Liver (tissue), 10 donors: ENCODE measurements at places on chromosomes 2 and 18. TPM values are rescaled to one million over a fixed set of nuclear protein-coding genes. Genes with fewer than 3 reads are reported as not detected.
A peak's percentile ranks its signal among the peaks of the same experiment; 100 is the strongest.

The NCKAP5 gene
- 2.7 TPM for total RNA-seq

DNA sequence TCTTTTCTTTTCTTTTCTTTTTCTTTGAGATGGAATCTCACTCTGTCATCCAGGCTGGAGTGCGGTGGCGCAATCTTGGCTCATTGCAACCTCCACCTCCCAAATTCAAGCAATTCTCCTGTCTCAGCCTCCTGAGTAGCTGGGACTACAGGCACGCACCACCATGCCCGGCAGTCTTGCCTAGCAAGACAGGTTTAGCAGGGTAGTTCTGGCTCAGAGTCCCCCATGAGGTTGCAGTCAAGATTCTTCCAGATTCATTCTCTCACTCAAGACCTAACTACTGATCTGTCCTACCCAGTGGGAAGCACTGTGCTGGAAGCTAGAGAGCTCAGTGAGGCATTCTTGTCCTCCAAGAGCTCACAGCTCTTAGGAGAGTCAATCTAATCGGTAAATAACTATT, 17.6 kb upstream of the ZAP70 start:
- no peaks in the 10 kb centered on the region for H3K4me1 ChIP-seq
- no peak overlapping the region for H3K27ac ChIP-seq
- no peaks in the 10 kb centered on the region for H3K27me3 ChIP-seq
- H3K4me3 ChIP-seq = no peak overlapping the region

DNA sequence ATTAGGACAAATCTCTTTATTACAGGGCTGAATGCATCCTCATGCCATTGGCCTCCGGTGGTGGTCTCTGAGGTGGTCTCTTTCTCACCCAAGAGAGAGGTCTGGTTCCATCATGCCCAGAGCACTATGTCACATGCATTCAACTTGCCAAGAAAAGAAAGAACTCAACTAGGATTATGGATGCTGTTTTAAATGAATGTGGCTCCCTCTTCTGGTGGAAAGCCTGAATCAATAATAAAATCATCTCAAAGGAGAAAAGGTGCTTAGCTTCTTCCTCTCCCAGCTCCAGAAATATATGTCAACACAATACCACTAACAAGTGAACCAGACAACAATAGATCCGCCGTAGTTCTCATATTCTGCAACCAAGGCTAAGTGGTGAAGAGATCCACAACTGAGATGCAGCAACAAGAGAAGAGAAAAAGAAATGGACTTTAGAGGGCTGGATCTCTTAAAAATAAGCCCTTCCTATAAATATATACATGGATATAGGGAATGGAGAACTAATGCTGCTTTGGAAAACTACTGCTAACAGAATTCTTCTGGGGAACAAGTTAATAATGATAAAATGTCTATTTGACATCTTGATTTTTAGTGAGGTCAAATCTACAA, 396.8 kb downstream of the NCKAP5 start:
- no peaks in the 10 kb centered on the region for H3K27me3 ChIP-seq
- H3K4me3 ChIP-seq = no peak overlapping the region
- H3K27ac ChIP-seq = no peak overlapping the region
- H3K4me1 ChIP-seq = peaks cover 5% of the 10 kb centered on the region
- no peak for DNase-seq

DNA sequence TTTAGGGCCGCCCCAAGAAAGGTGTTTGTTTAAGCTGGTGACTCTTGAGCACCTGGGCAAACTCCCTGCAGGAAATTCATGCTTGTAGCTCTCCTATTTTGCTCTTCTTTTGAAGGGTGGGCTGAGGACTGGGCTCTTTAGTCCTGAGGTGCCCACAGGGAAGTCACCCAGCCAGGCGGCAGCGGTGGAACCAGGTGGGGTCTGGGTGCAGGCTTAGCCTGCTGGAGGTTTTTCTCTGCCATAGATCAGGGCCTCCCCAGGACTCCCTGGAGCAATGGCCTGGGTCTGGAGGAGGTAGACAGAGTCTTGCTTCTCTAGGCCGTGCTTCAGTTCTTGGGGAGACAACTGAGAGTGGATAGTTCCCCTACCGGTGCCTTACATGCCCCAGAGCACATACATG, 99.9 kb downstream of the CLIP4 start:
- H3K36me3 ChIP-seq = no peaks in the 10 kb centered on the region
- no peak overlapping the region for H3K27ac ChIP-seq
- H3K4me3 ChIP-seq = no peak overlapping the region
- H3K4me1 ChIP-seq = no peaks in the 10 kb centered on the region
- no peak for DNase-seq

DNA sequence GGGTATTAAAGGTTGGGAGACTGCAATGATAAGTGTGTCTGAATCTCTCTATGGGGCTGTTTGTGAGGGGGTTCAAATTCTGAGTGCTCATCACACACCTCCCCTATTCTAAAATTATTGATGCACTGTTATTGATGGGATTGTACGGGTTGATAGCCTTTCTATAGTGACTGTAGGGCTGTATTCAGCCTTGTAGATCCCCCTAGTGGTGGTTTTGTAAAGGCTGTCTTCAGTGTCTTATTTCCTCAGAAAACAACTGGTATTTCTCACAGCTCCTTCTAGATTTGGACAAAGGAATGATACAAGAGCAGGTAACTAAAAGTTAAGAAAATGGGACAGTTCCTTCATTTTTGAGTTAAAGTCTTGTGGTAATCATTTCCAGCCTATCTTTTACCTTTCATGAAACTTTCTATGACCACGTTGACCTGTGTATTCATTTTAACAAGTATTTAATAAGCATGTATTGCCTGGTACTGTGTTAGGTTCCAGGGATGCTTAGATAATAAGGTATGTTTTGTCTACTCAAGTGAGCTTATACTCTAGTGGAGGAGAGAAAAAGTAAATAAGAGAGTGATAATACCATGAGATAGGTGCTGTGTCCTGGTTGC, 21.2 kb downstream of the SMAD4 start:
- H3K4me3 ChIP-seq = no peak overlapping the region
- H3K36me3 ChIP-seq = peaks cover 25% of the 10 kb centered on the region
- DNase-seq = no peak

DNA sequence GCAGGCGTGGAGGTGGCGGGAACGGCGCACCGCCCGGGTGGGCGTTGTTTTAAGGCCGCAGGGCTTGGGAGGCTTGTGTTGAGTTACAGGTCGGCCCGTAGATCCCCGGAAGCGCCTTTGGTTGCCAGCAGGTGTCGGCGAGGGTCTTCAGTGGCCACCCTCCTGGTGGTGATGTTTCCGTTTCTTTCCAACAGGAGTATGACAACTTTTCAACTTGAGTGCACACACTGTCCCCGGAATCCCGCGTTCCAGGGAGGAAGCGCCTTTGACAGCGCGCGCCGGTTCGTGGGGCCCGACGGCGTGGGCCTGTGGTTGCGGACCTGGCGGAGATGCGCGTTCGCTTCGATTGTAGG, 1.0 kb upstream of the HDAC4 start:
- peaks cover 1% of the 10 kb centered on the region for H3K4me1 ChIP-seq
- H3K4me3 ChIP-seq = peak overlapping the region; percentile 73
- no peaks in the 10 kb centered on the region for H3K27me3 ChIP-seq
- H3K36me3 ChIP-seq = no peaks in the 10 kb centered on the region
- no peak for DNase-seq

GRCh38 chr2:65393743-65394422, 38.5 kb downstream of the SPRED2 start:
- no peak overlapping the region for H3K27ac ChIP-seq
- DNase-seq = no peak
- peaks cover 29% of the 10 kb centered on the region for H3K4me1 ChIP-seq
- no peaks in the 10 kb centered on the region for H3K27me3 ChIP-seq
- no peak overlapping the region for H3K4me3 ChIP-seq
- H3K36me3 ChIP-seq = no peaks in the 10 kb centered on the region

DNA sequence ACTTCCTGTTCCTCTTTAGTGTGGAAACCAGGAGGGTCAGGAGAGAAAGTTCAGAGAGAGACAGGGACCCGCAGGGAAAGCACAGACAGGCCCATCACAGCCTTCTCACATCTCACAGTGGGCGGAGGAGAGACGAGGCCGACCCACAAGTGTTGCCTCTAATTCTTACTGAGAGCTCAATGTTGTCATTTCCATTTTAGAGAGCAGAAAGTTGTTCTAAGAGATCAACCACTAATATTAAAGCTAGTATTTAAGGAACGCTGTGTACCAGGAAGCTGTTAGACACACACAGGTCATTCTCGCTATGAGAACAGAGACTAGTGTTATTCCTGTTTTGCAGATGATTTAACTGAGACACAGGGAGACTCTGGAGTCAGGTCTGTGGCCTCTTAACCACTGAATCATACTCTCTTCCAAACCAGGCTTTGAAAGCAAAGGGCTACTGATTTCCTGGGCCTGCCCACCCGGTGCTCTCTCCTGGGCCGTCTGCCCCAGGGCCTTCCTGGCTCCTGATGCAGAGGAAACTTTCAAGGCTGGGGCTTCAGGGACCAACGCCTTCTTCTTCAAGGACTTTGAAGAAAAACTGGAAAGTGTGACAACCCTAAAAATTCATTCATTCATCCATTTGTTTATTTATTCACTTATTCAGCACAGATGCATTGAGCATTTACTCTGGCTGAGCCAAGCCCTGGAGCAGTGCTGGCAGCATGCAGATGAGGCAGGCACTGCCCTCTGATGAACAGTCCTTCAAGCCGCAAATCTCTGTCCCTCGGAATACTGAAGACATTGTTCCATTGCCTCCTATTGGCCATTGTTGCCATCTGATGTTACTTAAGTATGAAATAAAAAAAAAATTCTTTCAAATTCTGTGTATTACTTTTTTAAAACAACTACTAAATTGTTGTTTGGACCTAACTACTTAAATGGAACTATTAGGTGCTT, 37.2 kb upstream of the BIN1 start:
- H3K27me3 ChIP-seq = no peaks in the 10 kb centered on the region
- H3K4me3 ChIP-seq = no peak overlapping the region
- H3K27ac ChIP-seq = no peak overlapping the region
- DNase-seq = no peak
